SK-N-SH (cell line): ENCODE measurements at places on chromosomes 2 and 18. TPM values are rescaled to one million over a fixed set of nuclear protein-coding genes. Genes with fewer than 3 reads are reported as not detected.

- DNase-seq = no peak
These were observed 6.2 kb downstream of the CPS1 start for GRCh38 chr2:210562502-210563080.

DNA sequence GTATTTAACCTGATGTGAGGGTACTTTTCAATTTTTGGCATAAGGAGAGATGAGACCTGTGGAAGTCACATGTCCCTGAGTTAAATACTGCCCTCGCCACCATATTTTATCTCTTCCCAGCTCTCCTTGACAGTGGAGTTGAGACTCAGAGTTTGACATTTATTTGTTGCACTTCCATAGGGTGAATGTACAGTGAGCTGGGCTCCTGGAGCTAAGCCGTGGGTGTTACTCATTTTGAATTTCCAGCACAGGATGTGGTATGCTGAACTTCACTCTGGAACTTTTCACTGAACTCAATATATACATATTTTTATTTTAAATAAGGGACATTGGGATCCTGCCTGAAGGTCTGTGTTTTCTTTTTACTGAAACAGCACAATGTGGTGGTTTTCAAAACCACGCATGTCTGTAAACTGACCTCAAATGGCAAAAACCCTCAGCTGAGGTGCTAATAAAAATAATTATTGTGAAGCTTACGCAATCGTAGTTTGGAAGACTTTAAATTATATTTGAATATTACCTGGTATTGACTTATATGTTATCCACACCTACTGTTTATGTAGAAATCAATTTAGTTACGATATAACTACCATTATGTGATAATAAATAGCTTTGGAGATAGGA, 12.1 kb downstream of the RNF144A start:
- no peak for DNase-seq

DNA sequence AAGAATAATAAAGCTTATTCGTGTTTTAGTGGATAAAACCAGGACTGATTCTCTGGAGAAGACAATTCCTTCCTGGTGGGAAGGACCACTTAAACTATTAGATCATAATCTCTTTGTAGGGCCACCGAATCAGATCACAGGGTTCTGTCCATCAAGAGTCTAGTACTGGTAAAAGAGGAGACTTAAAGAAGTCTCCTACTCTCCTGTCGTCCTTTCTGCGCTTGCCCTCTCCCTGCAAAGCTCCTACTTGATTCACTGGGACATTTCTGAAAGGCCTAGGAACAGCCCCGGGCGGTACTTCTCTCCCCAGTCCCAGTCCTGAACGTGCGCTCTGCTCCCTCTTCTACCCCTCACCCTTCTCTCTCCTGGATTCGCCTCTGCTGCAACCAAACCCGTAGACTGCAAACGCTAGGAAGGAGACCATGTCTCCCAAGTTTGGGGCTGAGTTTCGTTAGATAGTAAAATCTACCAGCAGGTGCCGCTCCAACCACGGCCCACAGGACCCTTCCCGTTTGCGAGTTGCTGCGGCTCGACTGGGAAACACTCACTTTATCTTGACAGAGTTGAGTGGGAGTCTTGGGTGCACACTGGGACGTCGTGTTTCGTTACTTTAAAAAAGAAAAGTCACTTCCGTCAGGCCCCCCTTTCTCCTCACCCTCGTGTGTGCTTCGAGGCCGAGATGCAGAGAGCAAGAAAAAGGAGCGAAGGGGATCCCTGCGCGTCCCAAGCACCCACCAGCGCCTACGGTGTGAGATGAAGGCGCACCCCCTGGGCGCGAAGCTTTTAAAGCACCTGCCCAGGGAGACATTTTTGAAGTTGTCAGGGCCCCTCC, 923 bp downstream of the FIGLA start:
- DNase-seq = peak; percentile 81

GRCh38 chr2:177164131-177164530, 48.5 kb upstream of the HNRNPA3 start:
- no peak for DNase-seq

- no peak for DNase-seq
These were observed 7.2 kb downstream of the PMS1 start for GRCh38 chr2:189791338-189792042.

- no peak for DNase-seq
These were observed 158.4 kb downstream of the SP3 start for GRCh38 chr2:173806761-173807160.

DNA sequence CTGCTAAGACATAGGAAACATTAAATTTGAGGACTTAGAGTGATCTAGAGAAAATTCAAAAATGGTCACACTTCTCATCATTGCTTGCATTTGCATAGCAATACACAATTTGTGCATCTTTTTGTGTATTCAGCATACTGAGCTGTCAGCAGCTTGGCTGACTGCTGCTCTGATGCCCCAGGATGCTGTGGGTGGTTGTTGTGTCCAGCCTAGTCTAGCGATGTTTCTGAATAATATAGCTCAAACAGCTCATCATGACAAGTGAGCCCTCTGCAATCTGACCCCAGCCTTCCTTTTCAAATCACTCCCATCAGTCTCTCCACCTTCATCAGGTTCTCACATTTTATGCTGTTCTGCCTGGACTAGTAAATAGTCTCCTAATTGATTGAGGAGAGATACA, 483.7 kb upstream of the SPHKAP start:
- DNase-seq = no peak

DNA sequence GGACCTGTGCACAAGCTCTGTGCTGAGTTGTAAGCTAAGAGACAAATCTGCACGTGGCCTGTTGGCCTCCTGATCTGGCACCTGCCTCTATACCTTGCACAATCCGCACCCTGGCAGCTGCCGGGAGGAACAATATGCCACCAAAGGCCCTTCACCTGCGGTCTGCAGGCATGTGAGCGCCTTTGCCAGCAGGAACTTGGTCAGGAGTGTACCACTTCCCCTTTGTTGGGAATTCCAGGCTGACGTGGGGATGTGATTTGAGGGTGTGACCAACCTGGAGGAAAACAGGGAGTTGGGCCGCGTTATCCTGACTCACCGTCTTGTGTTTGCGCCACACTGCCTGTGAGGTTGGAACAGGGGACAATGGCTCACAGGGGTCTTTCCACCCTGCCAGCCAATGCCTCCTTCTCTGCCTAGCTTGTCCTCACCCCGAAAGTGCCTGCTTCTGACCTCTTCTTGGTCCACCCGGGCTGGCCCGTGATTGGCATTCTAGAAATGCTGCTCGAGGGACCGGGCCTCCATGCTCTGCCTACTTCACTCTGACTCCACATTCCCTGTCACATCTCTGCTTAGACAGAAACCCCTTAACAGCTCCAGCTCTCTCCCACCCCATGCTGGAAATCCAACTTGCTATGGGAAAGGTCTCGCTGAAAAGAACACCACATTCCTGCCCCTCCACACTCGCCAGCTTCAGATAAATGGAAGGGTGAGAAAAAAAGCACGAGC, 67.1 kb upstream of the MAP4K4 start:
- DNase-seq = no peak

- DNase-seq = no peak
These were observed 1120.8 kb upstream of the TMEFF2 start for GRCh38 chr2:193315428-193316091.

- DNase-seq = no peak
These were observed 9.0 kb upstream of the DSEL start for GRCh38 chr18:67525328-67526099.

GRCh38 chr18:11957636-11958035, 23.7 kb upstream of the IMPA2 start:
- no peak for DNase-seq

GRCh38 chr2:207132019-207132418, 33.7 kb downstream of the KLF7 start:
- no peak for DNase-seq

GRCh38 chr2:226712941-226713340, 86.7 kb downstream of the IRS1 start:
- DNase-seq = no peak

- DNase-seq = no peak
These were observed 1040.3 kb downstream of the SOCS6 start for GRCh38 chr18:71329114-71329513.

DNA sequence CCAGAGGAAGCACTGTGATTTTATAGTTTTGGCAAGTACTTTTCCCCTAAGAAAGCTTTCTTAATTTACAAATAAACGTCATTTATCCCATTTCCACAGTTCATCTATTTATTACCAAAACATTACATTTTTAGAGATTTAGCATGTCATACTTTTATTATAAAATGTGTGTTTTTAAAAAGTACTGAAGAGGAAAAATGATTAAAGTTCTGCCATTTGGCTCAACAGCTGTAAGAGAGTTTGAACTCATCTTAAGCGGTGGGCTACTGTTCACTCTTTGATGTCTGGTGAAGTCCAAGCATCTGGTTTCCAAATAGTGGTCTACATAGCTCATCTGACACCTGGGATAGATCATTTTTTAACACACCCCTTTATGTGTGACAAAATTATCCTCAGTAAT, 51.3 kb upstream of the TANC1 start:
- no peak for DNase-seq

DNA sequence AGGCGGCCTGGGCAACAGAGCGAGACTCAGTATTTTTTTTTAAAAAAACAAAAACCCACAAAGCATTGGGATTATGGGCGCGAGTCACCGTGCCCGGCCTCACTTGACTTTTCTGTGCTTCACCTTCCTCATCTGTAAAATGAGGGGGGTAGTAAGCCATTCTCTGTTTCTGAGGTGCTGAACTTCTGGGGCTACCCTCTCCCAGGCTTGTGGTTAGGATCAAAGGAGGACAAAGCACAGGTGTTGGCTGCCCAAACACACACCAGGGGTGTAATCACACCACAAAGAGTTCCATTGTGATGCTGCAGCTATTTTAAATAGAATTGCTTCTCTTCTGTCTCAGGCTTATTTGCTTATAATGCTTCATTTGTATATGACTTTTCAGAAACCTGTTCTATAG, 35.8 kb upstream of the INHBB start:
- DNase-seq = no peak

GRCh38 chr2:1593371-1594122, 150.8 kb downstream of the PXDN start:
- peak; percentile 99 for DNase-seq

DNA sequence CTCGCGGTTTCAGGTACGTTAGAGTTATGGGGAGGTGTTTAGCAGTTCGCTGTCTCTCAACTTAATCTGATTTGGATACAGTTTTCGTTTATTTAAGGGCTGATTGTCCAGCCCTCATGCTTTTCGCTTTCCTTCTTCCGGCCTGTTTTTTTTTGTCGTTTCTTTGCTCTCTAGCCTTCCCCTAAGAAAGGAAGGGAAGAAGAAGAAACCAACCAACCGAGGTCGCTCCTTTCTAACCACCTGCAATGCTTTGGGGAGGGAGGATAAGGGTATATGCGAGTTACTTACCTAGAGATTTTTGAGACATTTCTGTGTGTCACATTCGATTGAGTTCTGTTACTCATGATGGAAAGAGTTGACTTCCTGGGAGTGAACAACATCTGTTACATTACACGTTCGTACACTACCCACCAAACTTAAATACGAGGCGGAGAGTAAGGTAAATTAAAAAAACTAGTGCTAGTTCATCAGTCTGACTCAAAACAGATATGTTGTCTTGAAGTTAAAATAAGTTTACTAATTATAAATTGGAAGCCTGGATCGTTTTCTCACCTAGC, 918 bp downstream of the EIF5B start:
- peak; percentile 18 for DNase-seq

DNA sequence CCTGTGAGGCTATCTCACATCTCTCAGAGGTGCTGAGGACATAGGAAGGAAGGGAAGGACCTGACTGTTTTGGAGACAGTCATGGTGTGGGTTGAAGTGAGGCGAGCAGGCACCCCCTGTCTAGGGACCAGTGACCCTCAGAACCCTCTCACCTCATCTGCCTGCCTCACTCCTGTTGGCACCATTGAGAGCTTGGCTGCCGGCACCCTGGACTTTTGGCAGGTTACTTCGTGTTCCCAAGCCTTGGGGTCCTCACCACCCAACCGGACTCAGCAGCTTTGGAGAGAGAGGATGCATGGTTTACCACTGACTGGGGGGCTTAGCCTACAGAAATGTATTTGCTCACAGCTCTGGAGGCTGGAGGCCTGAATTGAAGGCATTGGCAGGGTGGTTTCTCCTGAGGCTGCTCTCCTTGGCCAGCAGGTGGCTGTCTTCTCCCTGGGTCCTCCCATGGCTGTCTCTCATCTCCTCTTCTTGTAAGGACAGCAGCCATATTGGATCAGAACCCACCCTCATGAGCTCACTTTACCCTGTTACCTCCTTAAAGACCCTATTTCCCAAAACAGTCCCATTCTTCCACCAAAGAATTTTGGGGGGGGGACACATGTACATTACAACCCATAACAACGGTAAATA, 142.0 kb downstream of the TSN start:
- peak; percentile 56 for DNase-seq

- no peak for DNase-seq
These were observed 28.5 kb downstream of the MBP start for GRCh38 chr18:77103991-77104531.

DNA sequence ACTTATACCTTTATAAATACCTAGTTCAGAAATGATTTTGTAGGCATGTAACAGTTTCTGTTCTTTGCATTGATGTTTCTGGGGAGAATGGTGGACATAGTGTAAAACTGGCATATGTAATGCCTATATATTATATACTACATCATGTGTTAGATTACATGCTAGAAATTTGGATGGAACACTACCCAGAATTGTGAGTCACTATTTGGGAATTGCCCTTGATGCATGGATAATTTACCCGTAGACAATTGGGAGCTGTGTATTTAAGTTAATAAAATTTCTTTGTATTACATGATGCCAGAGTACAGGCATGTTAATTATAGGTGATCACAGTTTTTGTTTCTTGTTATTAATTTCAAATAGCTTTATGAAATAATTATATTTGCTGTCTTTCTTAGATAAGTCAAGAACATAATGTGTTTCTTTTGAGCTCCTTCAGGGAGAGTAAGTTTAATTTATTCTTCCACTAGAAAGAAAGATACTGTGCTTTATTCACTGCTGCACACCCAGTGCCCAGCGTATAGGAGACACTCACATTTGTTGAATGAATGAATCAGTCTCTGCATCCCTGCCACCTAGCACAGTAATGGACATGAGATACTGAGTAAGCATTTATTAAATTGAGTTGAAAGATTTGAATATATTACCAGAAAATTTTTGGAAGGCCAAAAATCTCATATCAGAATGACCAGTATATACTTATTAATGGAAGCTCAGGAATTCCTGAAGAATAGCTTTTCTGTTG, 16.9 kb downstream of the ACSL3 start:
- DNase-seq = no peak

DNA sequence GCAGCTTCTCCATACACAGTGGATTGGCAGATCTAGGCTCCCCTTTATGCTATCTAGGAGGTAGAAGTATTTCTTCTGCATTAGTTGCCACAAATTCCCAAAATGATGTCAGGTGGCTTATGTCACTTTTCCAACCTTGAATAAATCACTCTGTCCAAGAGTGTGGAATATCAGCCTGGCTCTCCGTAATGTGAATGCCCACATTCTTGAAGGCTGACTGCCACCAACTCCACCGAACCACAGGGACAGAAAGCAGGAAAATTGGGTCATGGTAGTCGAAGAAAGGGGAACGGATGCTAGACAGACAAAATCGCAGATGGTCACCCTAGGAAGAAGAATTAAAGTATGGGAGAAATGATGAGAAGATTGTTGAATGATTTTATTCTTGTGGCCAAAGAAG, 624.9 kb upstream of the CDH2 start:
- no peak for DNase-seq

The PTGR3 gene
- polyA plus RNA-seq = 20.7 and 27.1 TPM in 2 replicates

The STEAP3 gene
- polyA plus RNA-seq = 30.6 and 34.3 TPM in 2 replicates

The SNX17 gene
- polyA plus RNA-seq = 128 and 145 TPM in 2 replicates

The CKAP2L gene
- 2.9 TPM in 2 replicates for polyA plus RNA-seq

The DSC3 gene
- not detected in 2 replicates for polyA plus RNA-seq

The IDH1 gene
- polyA plus RNA-seq = 43.4 and 57.2 TPM in 2 replicates

The ALPP gene
- not detected in 2 replicates for polyA plus RNA-seq

The WNT10A gene
- polyA plus RNA-seq = 0.02 TPM in 1 of 2 replicates, not detected in the other

The NEDD4L gene
- polyA plus RNA-seq = 11.0 and 13.2 TPM in 2 replicates

The ZNF892 gene
- 1.4 TPM in 2 replicates for polyA plus RNA-seq

The ZNF396 gene
- polyA plus RNA-seq = 0.41 and 0.76 TPM in 2 replicates

The SCN7A gene
- polyA plus RNA-seq = 0.02 and 0.05 TPM in 2 replicates

The OSR1 gene
- polyA plus RNA-seq = 48.7 and 76.6 TPM in 2 replicates
